ENCODE measurements at places on chromosomes 3 and 15.

DNA sequence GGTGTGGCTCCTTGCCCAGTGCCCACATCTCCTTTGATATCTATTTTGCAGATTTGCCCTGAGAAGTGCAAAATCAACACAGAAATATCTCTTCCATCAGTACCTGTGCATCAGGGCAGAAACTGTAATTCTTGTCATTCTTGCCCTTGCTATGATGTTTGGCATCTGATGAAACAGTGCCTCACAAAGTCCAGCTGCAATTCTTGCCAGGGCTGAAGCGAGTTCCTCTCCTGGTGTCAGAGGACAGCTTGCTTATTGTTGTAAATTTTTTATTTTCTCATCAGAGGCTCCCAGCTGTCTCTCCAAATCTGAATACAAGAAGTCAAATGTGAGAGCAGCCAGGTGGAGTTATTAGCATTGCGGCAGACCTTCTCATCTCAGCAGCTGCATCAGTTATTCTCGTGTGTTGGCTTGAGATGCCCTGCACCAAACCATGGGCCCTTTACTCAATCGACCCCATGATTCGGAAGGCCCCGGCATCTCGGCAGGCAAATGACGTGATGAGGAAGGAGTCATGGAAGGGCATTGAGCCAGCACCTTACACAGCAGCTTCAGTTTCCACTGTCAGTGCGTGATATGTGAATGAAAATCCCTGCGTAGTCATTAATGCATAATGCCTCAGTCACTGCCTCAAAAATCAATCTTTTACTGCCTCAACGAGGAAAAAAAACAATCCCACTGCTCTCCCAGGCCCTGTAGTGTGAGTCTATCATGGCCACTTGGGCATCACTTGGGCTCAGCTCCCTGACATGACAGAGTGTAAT is 93.4 kb downstream of the CCNL1 start:
- DNase-seq: no peak

- DNase-seq: no peak
Observed at GRCh38 chr3:149555927-149556326, 81.4 kb downstream of the TM4SF4 start.

DNA sequence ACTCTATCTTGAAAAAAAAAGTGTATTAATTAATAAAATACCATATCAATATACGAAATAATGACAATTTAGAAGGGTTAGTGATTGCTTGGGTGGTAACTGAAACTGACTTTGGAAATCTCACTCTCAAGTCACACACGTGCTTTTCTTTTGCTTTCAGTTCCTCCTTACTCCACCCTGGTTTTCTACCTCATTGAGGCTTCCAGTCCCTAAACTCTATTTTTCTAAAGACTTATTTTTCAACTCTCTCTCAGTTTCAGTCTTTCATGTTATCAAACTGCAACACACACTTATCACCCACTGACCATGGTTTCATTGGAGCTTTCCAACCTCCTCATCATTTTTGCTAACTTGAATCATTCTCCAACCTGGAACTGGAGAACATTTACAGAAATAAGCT is 23.5 kb downstream of the IL12A start:
- DNase-seq: no peak

GRCh38 chr3:112739252-112739965 is 98.5 kb upstream of the CCDC80 start:
- DNase-seq: no peak

DNA sequence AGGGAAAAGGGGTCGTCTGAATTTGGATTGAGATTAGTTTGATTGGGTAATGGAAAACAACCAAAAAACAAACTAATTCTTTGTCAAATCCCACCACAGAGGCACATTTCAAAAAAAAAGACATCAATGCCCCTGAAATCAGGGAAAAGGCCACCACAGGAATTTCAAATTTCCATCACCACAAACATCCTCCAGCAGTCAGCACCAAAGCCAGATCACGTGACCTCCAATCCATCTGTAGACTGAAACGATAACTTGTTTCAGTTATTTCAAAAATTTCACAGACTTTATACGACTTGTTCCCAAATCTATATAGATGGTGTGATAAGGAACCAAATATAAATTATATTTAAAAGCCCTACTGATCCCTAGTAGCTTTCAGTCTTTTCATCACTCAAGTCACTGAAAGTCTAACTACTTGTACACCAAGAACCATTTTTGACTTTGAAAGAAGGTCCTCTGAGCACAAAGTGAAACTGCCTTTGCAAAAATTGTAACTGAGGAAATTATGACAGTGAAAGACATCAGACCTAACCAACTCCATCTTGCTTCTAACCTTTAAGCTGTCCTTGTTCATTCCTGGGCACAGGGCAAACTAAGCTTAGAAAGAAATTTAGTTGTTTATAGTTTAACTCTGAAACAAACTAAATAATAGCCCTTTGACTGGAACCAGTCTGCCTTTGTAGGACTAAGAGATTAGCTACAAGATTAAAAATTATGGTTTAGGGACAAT is 48.1 kb upstream of the PLCL2 start:
- DNase-seq: no peak

DNA sequence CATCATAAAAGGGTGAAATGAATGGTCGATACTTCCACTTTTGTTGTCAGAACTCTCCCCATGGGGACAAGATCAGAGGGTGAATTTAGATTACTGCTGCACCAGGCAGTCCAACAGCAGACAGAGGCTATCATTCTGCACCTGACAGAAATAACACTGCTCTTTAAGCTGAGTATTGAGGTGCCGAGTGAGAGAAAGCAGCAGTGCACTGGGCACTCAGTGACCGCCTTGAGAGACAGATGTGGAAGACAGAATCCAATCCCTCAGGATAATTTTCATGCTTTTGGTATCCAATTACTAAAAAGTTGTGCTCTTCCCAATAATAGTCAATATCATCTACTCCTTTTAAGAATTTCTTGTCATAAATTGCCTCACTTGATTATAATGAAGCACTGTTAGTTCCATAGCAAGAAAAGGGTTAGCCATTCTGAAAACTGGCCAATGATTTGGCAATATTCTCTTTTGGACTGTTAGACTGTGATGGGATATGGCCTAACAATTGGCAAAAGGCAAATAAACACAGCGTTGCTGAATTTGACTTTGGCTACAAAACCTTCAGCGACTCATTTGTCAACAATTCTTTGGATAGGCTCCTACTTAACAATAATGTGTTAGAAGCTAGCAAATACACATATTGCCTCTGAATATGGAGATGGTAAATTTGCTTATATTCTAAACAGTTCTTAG is 5.5 kb downstream of the FGF7 start:
- DNase-seq: no peak

GRCh38 chr3:102105193-102105592 is 255.9 kb downstream of the NFKBIZ start:
- no peak for DNase-seq

DNA sequence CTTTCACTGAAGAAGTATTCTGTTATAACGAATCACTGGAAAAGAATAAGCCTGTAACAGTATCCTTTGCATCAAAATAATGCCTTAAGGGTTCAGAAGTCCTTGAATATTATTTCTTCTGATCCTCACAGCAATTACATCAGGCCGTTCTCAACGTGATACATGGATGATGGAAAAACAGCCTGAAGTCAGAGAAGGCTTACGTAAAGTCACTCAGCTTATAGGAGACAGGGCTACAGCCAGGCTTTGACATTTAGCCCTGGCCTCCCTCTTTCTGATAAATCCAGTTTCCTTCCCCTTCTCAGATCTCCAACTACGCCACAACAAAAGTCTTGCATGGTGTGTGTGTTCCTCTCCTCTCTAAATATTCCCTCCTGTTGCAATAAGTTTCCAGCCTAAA is 131.9 kb downstream of the ANO10 start:
- no peak for DNase-seq

- no peak for DNase-seq
Observed at GRCh38 chr3:34008191-34008590, 209.8 kb downstream of the PDCD6IP start.

- peak; percentile 76 for DNase-seq
Observed at GRCh38 chr15:65981837-65982626, 112.7 kb downstream of the RAB11A start.

DNA sequence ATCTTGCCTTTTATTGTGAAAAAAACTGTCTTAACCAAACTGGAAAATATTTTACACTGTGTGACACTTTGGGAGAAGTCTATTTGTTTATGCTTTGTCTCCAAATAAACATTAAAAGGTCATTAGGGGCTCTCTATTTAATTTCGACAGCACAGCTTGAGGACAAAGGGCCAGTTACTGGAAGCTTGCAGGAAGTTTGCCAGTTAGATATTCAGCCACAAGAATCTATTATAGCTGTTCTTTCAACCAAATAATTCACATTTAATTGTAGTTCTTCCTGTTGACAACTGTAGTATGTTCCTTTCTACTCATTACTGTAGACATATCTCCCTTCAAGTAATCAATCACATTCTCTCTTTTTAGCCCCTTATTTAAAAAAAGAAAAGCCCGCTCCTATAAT is 6.1 kb downstream of the CP start:
- DNase-seq: no peak

DNA sequence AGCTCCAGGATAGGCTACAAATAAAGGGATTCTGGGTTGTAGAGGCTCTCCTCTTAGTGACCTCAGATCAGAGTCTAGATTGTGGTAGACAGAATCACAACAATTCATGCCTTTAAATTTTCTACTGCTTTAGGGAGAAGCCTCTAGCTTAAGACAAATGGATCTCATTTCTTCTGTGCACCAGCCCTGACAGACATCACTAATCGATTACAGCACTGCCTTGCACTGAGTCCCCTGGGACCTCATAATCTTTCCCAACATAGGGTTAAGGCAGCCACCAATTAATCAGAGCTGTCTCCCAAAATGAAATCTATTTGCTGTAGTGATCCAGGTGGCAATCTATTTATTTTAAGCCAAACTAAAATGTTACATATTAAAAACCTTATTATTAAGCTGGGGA is 436.5 kb upstream of the WNT5A start:
- DNase-seq: no peak

DNA sequence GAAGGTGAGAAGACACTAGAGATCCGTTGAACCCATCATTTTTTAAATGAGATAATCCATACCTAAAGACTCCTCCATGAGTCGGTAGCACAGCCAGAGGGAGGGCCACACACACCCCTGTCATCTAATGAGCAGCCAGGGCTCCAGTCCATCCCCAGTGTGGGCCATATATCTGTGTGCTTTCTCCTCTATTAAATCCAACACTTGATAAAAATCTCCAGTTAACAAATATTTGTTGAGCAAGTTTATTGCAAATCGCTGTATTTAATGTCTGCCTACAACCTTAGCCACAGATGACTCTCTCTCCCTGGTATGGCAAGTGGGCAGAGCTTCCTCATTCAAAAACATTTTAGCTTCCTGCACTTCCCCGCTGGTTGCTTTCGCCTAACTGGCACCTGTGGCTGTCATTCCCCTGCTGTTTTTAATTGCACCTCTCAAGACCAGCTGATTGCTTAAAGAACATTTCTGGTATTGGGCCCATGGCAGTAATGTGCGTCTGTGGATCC is 82.8 kb downstream of the SMAD3 start:
- DNase-seq: no peak

DNA sequence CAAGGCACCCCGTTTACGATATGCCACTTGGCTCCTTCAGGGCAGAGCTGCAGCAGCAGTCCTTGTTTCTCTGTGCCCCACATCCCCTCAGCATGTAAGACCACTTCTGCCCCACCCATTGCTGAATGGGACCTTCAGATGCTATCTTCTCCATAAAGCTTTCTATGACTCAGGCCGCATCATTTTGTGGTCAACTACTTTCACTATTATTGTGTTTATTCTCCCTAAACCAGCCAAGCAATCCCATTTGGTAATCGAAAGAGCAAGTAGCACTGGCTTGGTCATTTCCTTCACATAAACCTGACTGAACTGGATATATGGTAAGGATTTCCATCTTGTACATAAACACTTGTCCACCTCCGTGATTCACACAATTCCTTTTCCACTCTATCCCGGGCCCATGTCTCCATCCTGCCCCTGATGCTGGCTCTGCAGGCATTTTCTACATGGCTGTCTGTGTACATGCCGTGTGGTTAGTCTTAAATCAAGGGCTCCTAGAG is 25.7 kb downstream of the LIPC start:
- DNase-seq: no peak

- no peak for DNase-seq
Observed at GRCh38 chr3:189567766-189568420, 63.3 kb upstream of the TP63 start.

- DNase-seq: no peak
Observed at GRCh38 chr3:98699132-98699531, 64.0 kb upstream of the ST3GAL6 start.

- no peak for DNase-seq
Observed at GRCh38 chr15:82613747-82614146, 33.4 kb downstream of the CPEB1 start.

DNA sequence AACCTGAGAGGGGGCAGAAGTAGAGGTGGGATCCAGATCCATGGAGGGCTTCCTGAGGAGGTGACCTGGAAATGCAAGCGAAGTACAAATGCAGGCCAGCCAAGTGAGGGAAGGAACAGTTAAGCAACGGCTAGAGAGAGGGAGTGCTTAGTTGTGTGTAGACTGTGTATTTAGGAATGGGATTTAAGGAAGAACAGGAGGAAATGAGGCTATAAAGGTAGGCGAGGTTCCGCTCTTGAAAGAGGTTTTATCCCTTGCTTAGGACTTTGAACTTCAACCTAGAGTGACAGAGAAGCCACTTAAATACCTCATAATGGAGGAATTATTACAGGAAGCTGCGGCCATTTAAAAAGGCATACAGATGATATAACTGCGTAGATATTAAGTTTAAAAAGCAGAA is 295.1 kb downstream of the THSD4 start:
- no peak for DNase-seq

GRCh38 chr3:128945878-128946175 is 48.0 kb downstream of the CFAP92 start:
- no peak for DNase-seq

- no peak for DNase-seq
Observed at GRCh38 chr15:97623091-97623661, 337.3 kb upstream of the ARRDC4 start.

DNA sequence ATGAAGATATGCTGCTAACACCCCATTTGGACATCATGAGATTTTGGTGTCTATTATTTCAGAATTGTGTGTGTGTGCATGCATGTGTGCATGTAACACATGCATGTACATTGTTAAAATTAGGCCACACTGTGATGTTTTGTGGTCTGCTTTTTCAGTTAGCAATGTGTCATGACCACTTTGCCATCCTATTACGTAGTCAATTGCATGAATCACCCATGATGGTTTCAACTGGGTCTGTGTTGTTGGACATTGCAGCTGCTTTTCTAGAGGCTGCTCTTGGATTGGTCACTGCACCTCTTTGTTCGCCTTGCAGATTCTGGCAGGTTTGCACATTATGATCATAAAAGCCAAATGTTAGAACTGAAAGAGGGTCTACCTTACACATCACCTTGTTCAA is 101.0 kb upstream of the THBS1 start:
- no peak for DNase-seq

- DNase-seq: no peak
Observed at GRCh38 chr3:195893044-195893395, 15.3 kb downstream of the TNK2 start.

DNA sequence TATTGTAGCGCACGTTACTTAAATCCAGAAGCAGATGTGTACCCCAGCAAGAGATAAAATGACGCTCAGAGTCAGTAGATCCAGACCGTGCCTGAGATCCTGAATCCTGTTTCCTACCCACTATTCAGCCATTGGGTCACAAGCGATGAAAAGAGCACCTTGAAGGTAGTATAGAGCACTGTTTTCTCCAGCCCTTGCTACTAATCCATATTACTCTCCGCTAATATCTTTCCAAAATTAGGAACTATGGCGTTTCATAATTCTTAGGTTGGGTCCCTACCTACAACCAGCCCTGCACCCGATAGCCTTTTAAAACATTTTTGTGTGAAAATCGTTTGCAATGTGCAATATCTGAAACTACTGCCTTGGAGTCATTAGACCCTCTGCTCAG is 596 bp downstream of the BTD start:
- DNase-seq: no peak

Measured in CD8-positive, alpha-beta T cell (primary cell).